ENCODE measurements at places on chromosomes 3 and 15. TPM values are rescaled to one million over a fixed set of nuclear protein-coding genes. Genes with fewer than 3 reads are reported as not detected.

GRCh38 chr3:70806556-70806955, 494.1 kb upstream of the MDFIC2 start:
- no peaks in the 10 kb centered on the region for H3K4me1 ChIP-seq
- no peaks in the 10 kb centered on the region for H3K27me3 ChIP-seq
- DNase-seq = no peak
- no peak overlapping the region for H3K4me3 ChIP-seq

DNA sequence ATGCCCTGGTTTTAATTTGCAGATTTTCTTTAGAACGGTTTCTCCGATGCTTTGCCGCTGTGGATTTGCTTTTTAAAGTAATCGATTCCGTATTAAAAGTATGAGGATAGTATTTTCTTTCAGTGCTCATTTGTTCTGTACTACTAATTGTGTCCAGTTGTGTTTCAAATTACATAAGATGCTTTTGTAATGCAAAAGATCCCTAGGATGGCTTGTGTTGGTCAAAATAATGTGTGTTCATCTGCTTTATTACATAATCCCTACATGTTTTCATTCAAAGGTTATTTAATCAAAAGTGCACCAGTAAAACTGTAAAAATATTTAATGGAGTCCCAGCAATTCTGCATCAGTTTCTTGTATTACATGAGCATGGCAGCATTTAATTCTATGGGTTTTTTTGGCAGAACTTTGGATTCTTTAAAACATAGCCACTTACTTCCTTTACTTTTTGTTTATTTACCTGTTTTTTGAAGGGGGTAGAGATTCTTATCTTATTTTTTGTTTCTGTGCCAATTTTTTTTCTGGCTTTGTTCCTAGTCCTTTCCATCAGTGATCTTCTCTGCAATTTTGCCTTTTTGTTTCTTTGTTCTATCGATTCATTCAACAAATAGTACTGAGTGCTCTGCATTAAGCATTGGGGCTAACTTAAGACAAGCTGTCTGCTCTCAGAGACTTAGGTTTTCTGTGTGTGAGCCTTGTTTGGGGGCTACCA, 352.8 kb downstream of the LRTM1 start:
- DNase-seq = no peak
- no peaks in the 10 kb centered on the region for H3K36me3 ChIP-seq
- no peaks in the 10 kb centered on the region for H3K27me3 ChIP-seq
- H3K4me1 ChIP-seq = no peaks in the 10 kb centered on the region
- no peak overlapping the region for H3K4me3 ChIP-seq

DNA sequence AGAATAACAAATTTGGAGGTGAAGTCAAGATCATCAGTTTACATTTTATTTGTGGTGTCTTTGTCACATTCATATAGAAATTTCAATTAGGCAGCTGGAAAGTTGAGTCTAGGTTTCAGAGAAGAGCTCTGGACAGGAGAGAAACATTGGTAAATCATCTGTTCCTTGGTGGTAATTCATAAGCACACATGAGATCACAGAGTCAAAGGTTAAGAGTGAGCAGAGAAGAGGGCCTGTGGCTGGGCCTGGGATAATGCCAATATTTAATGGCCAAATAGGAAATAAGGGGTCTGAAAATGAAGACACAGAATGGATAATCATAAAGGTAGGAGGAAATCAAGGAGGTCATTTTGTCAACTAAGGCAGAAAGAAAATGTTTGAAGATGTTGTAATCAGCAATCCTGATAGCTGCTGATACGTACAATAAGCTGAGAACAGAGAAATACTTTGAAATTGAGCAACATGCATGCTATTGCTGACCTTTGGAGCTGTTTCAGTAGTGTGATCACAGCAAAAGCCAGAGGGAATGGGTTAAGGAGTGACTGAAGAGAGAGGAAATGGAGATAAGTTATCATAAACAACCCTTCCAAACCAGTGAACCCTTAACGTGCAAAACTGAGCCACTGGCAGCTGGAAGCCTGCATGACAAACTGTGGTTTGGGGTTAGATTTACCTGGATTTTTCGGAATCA, 692.8 kb downstream of the AGBL1 start:
- H3K4me3 ChIP-seq = no peak overlapping the region
- no peaks in the 10 kb centered on the region for H3K27me3 ChIP-seq
- no peak overlapping the region for H3K27ac ChIP-seq

GRCh38 chr3:194431554-194431953, 32.5 kb upstream of the GP5 start:
- H3K27me3 ChIP-seq = no peaks in the 10 kb centered on the region
- peaks cover 31% of the 10 kb centered on the region for H3K36me3 ChIP-seq

DNA sequence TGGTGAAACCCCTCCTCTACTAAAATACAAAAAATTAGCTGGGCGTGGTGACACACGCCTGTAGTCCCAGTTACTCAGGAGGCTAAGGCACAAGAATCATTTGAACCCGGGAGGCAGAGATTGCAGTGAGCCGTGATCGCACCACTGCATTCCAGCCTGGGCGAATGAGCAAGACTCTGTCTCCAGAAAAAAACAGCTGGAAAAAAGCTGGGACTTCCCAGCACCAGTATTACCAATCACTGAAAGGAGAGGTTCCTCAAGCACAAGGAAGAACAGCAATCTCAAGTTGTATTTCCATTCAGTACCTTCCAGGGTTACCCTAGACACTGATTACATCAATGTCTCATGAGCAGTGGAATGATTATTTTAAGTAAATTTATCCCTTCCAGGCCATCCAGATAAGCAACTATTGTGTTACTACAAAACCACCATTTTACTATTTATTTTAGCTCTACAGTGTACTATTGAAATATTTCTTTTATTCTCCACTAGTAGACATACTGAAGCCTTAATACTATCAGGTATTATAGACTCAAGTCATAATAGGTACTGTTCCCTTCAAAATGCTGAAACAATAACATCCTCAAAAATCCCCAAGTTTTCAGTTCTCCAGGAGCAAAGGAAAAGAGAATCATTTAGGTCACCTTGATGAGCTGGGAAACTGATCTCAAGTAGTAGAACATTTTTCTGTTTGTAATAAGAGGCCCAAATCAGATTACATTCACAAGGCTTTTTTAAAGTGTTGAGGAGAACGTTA, 54.8 kb upstream of the VGLL4 start:
- no peaks in the 10 kb centered on the region for H3K27me3 ChIP-seq
- H3K36me3 ChIP-seq = no peaks in the 10 kb centered on the region
- no peaks in the 10 kb centered on the region for H3K4me1 ChIP-seq
- DNase-seq = no peak

DNA sequence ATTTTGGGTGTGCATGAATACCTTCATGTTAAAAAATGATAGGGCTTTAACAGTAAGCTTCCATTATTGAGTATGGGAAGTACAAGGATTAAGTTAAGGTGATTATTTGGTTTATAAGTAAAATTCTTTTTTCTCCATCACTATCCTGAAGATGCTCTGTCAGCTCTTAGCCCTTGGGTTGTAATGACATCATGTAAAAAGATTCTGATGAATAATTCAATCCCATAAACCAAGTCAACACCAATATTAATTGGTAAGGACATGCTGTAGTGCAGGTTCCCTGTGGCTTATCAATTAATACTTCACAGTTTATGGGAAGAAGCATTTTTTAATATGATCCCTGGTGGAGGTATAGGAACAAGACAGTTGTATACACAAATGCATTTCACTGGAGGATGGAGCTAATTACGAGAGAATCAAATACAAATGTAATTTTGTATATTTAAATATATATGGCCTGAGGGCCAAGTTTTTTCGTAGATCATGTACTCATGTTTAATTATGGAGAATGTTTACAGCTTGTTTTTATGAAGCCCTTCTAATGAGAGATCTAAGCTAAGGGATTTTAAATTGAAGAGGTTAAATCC, 87.6 kb downstream of the SLC49A4 start:
- H3K27ac ChIP-seq = no peak overlapping the region
- DNase-seq = no peak
- no peaks in the 10 kb centered on the region for H3K4me1 ChIP-seq

DNA sequence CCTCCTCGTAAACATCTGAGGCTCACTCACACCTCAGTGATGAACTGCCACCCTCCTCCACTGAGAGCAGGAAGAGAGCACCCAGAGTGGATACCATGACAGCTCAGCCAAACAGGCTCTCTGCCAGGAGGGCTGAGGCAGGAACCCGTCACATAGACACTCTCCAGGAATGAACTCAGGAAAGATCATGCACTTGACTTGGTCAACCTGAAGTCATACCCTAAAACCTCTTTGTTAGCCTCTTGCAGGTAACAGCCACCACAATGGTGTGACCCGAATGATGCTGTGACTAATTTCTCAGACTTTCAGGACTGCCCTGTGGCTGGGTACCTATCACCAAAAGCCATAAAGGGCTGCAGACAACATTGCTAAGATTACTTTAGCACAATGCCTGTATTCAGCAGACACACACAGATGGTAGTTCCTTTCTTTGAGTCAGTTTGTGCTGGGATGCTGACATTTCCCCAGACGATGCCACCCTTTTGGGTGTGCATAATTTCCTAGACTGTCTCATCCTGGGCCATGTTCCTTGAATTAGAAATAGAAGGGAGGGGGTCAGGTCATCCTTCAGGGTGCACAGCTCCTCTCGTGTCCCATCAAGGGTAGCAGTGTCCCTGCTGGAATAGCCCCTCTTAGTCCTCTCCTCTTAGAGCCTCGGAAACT, 30.3 kb downstream of the CX3CR1 start:
- no peaks in the 10 kb centered on the region for H3K27me3 ChIP-seq
- H3K4me1 ChIP-seq = no peaks in the 10 kb centered on the region
- H3K27ac ChIP-seq = no peak overlapping the region
- no peaks in the 10 kb centered on the region for H3K36me3 ChIP-seq
- no peak for DNase-seq
- no peak overlapping the region for H3K4me3 ChIP-seq

- DNase-seq = no peak
- no peak overlapping the region for H3K27ac ChIP-seq
- H3K4me3 ChIP-seq = no peak overlapping the region
- peaks cover 7% of the 10 kb centered on the region for H3K27me3 ChIP-seq
These were observed 22.0 kb downstream of the COLQ start for GRCh38 chr3:15499536-15499935.

DNA sequence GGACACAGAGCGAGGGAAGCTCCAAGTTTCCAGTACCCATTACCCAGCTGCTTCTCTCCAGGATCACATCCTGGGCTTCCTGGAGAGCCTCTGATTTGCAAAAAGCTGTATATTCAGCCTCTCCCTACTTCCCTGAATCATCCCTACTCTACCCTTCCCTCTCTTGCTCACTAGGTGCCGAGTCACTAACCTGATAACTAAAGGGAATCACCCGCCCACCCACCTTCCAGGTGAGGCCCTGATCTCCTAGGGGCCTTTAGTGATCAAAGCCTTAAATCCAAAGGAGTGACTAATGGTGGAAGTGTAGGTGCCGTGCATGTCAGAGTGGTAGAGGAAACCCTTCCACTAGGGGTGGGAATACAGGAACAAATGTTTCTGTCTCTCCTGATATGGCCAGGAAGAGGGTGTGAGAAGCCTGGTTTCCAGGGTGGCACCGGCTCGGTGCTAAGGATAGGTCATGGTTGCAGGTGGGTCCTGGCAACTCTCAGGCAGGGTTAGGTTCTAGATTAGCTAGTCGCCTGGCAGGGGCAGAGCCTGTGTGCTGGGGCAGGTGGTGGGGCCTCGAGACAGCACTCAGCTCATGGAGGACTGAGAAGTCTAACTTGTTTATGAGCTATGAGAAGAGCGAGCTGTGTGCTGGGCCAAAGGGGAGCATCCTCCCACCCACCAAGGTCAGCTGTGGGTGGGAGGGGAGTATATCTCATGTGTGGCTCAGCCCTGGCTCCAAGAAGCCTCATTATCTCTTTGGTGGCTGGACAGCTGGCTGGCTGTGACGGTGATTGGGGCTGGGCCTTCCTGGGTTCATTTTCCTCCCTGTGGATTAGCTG, 10.1 kb downstream of the SEMA7A start:
- no peaks in the 10 kb centered on the region for H3K4me1 ChIP-seq
- no peaks in the 10 kb centered on the region for H3K36me3 ChIP-seq
- H3K4me3 ChIP-seq = no peak overlapping the region
- DNase-seq = no peak

DNA sequence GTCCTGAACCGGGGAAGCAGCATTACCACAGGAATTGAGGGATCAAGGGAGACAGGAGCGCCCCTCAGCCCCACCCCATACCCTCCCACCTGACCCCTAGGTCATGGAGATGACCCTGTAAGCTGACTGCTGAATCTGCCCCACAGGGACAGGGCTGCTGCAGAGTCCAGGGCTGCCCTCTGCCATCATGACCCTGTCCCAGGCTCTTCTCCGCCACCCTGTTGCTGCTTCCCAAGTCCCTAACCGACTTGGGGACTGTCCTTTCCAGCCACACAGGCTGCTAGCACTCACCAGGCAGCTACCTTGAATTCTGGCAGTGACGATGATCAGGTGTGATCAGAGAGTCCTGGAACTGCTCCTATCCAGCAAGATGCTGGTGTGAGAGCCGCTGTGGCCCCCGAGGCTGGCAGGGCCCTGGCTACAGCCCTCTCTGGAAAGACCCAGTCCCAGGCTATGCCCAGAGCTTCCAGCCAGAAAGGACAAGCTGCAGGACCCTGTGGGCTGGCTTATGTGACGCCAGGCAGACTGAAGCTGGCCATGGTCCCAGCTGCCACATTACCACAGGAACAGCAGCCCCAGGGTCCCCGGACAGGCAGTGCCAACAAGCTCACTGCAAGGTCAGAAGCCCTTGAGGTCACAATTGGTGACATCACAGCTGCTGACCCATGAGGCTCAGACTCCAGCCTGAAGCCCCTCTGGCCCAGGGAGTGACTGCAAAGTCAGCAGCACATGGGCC, at the start of gene C3orf22:
TSS of gene C3orf22 (minus strand) at position 597 of the 736 bp plus-strand sequence. CDS start 5,542 bp downstream, outside the sequence.
- H3K4me1 ChIP-seq = no peaks in the 10 kb centered on the region
- no peak within 1 kb of the TSS for H3K4me3 ChIP-seq
- H3K27ac ChIP-seq = no peak within 1 kb of the TSS
- no peaks in the 10 kb centered on the region for H3K36me3 ChIP-seq
- no peak for DNase-seq

DNA sequence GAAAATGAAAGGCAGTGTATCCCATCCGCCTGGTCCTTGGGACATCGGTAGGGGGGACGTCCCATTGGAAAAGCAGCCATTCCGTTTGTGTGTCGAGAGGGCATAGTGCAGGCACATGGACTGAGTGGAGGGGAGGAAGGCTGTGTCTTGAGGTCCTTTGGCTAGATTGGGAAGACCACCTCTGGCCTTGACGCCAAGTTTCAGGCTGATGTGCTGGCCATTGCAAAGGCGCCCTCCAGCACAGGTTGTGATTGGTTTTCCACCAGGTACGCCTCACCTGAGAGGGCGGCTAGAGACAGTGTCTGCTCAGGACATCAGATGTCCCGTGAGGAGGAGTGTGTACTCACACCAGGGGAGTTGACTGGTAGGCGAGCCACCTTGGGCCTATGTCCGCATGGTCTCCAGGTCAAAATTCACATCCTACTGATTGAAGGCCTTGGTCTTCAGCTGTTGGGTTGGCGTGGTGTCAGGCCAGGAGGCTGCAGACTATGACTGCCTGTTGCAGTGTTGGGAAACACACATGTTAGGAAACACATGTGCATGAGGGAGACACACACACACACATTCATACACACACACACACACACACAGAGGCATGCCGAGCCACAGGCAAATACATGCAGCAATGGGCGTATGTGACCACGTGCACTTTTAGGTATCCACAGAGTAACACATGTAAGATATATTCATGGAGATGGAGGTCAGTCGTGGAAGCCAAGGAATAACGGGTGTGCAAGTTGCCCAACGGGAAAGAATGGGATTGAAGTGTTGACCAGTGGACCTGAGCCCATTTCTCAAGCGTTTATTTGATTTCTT, 98.4 kb downstream of the SNRPN start:
- H3K4me1 ChIP-seq = no peaks in the 10 kb centered on the region
- DNase-seq = no peak
- H3K27ac ChIP-seq = no peak overlapping the region
- H3K4me3 ChIP-seq = no peak overlapping the region
- peaks cover 7% of the 10 kb centered on the region for H3K36me3 ChIP-seq

PLOD2 gene
- 228 TPM for total RNA-seq

PLCL2 gene
- total RNA-seq = 9.6 TPM

FBXW12 gene
- total RNA-seq = not detected

DNAH1 gene
- 5.8 TPM for total RNA-seq

NMNAT3 gene
- total RNA-seq = 0.60 TPM

All from endothelial cell of umbilical vein (primary cell).